ENCODE measurements at places on chromosomes 13 and 19. TPM values are rescaled to one million over a fixed set of nuclear protein-coding genes. Genes with fewer than 3 reads are reported as not detected.
A peak's percentile ranks its signal among the peaks of the same experiment; 100 is the strongest.

GRCh38 chr13:19587635-19588300, 26.4 kb upstream of the TPTE2 start:
- peak; percentile 70 for DNase-seq

DNA sequence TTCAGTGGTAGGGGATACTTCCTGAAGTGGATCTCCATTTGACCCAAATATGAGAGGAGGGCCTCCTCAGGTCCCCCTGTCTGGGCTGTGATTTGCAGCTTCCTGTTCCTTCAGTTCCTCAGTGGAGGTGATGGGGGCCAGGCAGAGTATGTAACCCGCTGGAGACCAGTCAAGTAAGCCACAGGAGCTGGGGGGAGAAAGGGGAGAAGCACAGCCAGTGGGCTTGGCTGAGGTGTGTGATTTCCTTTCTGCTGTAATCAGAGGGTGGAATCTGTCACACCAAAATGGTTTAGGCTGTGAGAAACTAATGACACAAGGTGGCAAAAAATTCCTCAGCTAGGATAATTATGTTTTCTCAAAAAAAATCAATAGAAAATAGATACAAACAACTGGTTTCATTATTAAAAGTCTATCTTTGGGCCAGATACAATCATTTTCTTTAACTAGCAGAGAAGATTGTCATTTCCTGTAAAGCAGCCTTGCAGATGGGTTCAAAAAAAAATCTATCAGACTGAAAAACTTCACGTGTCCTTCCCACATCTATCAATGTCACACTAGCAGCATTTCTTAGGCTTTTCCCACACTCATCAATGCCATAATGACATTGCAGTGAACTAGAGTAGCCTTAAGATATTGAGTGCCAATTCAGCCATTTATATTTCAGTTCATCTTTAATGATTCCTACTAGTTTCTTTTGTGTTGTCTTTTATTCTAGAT, 1660.3 kb downstream of the EFNB2 start:
- no peak for DNase-seq

DNA sequence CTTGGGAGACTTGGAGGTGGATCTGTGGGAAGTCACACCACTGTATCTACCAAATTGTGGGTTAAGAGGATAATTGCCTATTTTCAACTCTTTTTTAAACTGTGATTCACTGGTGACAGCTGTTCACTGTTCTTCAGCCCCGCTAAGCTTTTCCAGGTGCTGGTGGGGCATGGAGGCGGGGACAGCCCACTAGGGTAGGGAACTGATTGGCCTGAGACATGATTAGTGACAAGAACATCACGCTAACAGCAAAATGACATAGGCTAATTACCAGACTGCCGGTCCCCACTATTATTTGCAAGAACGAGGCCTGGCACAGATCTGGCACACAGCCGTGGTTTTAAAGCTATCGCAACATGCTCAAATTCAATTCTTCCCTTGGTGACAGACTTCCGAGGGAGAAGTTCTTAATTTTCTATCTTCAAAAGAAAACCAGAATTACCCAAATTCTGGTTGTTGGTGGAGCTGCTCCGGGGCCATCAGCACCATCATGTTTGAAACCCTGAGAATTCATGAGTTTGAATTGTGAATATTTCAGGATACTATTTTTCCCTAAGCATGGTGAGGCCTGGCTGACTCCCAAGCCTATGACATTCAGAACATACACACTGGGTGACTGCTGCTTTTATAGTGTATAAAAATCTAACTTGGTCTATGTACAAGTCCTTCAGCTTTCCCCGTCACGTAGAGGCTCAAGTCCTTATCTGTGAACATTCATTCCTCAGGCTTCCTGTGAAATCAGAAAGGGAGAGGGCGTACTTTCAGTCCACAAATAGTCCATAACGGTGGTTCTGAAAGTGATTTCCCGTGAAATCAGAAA, 17.9 kb downstream of the DOCK9 start:
- no peak for DNase-seq

- DNase-seq, result no peak
Observed at GRCh38 chr13:102040812-102041211, 361.0 kb downstream of the FGF14 start.

GRCh38 chr13:50123515-50123861, 108.2 kb downstream of the KCNRG start:
- no peak for DNase-seq

CPB2 gene
- 94.9 TPM for total RNA-seq

SYNGR4 gene
- total RNA-seq, result not detected

Data from HepG2 (cell line).